ENCODE measurements at places on chromosomes 7 and 10.

GRCh38 chr10:127354992-127355391 is 158.6 kb upstream of the INSYN2A start:
- DNase-seq: no peak

- no peak for DNase-seq
Measured at GRCh38 chr7:111312966-111313365, 222.0 kb downstream of the LRRN3 start.

DNA sequence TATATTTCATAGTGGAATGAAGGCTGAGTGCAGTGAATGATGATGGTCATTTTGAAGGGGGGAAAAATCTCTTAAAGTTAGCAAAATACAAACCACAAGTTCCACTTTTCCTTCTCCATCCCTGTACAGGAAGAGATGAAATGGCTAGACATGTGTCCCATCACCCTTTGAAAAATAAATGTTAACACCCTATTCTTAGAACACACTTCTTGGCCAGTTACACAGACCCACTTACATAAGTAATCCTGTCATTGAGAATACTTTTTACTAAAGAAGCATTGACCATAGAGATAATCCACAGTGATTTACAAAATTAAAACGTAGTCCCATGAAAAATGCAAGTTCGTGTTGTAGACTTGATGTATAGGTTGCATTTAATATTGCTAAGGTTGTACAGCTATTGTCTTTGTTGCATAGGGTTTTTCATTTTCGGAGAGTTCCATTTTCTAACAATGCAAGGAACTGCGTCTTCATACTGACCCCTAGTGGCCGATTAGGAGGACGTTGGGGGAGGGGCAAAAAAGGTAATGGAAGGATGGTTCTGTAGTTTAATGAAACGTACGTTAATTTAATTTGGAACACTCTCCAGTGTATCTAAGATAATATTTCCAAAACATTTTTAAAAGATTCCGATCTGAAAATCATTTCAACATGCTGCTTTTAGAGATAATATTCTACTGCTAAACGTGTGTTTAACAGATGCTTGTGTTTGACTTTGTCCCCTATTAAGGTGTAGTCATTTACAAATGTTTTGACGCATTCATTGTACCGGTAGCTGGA is 60.9 kb downstream of the ARMC3 start:
- peak; percentile 23 for DNase-seq

- no peak for DNase-seq
Measured at GRCh38 chr7:90178679-90179278, 24.5 kb downstream of the STEAP1 start.

- DNase-seq: no peak
Measured at GRCh38 chr10:132200344-132201110, 13.8 kb downstream of the DPYSL4 start.

GRCh38 chr7:20696002-20696605 is 80.6 kb downstream of the ABCB5 start:
- DNase-seq: no peak

- no peak for DNase-seq
Measured at GRCh38 chr7:100744605-100745004, 11.2 kb downstream of the ZAN start.

GRCh38 chr7:123719197-123719721 is 29.5 kb downstream of the WASL start:
- no peak for DNase-seq

DNA sequence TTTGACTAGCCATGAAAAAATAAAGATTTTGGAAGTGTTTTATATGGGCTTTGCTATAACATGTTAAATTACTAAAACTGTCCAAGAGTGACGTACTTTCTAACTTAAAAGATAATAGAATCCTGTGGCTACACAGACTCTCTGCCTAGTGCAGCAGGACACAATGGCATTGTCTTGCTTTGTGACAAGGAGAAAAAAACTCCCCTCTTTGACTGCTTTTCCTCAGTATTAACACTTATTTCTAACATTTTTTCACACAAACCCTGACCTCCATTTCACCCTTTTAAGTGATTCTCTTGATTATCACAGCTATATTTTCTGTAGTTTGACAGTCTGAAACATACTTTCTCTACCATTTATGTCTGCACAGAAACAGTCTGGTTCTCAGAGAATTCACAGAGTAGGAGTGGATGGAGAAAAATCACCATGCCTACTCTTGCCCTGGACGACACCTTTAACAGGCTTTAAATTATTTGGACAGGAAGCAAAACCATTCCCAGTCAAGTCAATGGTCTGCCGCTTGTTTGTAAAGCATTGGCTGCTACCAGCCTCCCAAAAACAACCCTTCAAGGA is 336.3 kb upstream of the SMIM30 start:
- DNase-seq: no peak

DNA sequence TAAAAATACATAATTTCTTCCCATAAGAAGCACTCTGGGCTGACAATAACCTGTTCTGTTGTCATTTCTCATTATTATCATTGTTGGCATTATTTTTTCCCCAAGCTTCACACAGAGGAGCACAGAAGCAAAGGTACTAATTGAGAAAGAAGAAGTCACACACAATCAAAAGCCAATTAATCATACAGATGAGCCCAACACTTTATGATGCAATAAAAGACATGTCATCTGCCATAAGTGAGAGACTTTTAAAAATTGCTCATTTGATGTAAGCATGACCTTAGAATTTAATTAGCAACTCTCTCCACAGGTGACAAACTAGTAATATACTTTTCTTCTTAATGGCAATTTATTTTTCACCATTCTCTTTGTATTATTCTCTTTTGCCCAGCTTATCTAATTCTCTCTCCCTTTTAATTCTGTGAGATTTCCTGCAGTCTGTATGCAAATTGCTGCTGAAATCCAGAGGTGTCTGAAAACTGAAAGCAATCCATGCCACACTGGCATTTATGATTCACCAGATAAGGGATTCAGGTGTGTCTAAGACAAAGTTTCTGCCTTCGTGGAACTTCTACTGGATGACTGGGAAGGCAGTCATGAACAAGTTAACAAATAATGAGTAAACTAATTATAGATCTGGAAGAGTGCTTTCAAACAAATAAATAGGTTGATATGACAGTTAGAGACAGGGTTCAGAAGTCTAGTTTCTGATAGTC is 203.5 kb downstream of the CHCHD3 start:
- no peak for DNase-seq

DNA sequence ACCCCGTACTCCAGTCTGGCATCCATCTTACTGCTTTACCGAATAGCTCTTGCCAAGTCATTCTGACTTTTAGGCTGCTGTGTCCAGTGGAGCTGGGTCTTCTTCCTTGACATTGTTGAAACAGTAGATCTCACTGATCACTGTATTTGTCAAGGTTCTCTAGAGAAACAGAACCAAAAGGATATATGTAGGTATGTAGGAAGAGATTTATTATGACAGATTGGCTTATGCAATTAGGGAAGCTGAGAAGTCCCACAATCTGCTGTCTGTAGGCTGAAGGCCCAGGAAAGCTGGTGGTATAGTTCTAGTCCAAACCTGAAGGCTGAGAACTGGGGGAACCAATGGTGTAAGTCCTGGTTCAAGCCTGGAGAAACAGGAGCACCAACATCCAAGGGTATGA is 12.1 kb upstream of the PRRT4 start:
- DNase-seq: no peak

GRCh38 chr10:117761695-117762094 is 219.1 kb downstream of the EMX2 start:
- no peak for DNase-seq

DNA sequence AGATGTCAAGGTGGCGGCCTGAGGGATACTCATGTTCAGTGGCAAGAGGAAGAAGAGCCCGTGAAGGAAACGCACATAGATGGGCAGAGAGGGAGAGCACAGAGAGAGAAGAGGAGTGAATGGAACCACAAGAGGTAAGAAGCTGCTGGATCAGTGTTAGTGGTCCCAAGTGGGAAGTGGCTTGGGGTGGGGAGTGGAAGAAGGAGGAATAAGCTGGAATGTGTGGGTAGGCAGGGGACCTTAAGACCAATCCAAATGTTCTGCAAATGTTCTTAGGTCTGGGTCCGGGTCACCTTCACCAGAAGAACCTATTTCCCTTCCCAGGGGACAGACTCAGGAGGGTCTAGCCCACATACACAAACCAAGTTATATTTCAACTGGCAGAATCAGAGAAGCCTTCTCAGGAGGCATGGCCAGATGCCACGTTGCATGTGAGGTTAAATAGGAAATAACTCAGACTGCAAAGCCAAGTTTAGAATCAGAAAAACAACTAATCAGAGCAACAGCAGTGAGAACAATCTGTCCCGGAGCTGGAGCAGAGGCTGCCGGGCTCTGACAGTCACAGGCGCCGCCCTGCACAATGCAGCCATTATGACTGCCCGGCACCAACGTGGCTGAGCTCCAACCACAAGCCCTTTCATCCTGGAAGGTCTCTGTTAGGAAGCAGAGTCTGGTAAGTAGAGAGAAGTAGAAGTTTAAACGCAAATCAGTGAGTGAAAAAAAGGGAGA is 78.6 kb upstream of the ARMC3 start:
- DNase-seq: no peak

DNA sequence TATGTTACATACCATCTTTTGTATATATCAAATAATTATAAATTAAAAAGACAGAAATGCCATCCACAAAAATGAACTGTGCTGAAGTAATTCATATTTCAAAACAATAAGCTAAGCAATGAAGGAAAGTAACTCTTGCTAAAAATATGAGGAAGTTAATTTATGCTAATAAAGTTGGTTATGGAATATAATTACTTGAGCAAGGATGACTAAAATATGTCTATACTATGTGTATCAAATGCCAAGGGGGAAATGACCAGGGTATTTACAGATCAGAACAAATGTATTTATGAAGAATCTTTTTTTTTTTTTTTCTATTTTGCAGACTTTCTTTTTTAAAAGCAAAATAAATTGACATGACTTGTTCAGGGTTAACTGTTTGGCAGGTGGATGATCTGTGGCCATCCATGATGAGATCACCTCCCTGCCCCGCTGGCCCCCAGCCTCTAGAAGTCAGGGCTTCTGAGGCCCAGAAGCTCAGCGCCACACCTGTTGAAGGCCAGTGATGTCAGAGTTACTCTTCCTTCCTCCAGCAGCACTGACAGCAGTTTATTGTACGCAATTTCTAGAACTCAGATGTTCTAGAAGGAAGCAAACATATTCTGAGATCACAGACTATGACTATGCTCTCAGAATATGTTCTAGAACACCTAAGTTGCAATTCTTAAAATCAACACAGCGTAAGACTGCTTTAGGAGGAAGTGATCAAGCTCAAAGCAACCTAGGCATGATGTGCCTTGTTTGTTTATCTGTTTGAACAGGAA is 196.1 kb upstream of the KLF14 start:
- no peak for DNase-seq

GRCh38 chr7:139775829-139776266 is 1.9 kb downstream of the HIPK2 start:
- no peak for DNase-seq

DNA sequence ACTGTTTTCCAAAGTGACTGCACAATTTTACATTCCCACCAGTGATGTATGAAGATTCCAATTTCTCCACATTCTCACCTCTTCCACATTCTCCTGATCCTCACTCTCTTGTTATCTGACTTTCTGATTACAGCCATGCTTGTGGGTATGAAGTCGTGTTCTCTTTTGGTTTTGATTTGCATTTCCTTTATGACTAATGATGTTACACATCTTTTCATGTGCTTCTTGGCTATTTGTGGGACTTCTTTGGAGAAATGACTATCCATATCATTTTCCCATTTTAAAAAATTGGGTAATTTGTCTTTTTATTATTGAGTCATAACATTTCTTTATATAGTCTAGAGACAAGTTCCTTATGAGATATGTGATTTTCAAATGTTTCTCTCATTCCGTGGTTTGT is 10.5 kb upstream of the GIMAP8 start:
- no peak for DNase-seq

GRCh38 chr7:69452797-69453196 is 145.5 kb upstream of the AUTS2 start:
- no peak for DNase-seq

DNA sequence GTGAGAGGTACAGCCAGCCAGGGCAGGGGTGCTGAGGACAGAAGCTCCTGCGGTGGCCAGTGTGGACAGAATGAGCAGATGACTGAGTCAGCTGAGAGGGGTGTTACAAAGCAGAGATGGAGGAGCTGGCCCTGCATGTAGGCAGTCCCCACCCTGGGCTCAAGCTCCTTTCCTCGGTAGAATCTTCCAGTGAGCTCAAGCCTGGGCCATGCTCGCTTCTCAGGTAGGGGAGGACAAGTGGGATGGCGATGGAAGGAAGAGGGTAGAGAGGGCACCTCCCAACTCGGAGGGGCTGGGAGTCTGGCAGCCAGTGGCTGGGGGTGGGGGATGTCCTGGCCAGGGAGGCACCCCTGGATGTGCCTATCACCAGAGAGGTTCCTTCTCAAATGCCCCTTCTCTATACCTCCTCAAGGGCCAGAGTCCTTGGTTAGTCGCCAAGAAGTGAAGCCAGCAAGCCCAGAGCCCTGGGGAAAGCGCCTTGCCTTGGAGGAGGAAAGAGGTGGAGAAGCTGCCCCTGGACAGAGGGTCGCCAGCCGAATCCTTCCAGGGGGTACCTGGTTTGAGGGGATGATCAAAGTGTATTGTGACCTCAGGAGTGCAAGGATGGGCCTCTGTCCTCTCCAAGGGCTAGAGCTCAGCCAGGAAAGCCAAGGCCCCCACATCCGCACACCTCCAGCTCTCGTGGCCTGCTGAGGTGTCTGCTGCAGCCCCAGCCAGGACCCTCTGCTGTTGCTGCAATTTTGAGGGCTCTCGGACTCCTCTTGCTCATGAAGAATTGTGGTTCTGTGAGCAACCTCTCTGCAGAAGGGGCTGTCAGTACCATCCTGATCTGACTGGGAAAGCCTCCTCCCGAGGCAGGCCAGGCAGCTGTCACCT is 88.6 kb upstream of the MACROH2A2 start:
- no peak for DNase-seq

GRCh38 chr10:81847675-81848074 is 27.3 kb upstream of the NRG3 start:
- DNase-seq: no peak

GRCh38 chr7:134696261-134696660 is 49.6 kb downstream of the BPGM start:
- no peak for DNase-seq

GRCh38 chr10:44355630-44356029 is 29.3 kb downstream of the CXCL12 start:
- DNase-seq: no peak

GRCh38 chr10:7551950-7552716 is 114.6 kb downstream of the ITIH5 start:
- DNase-seq: no peak

- DNase-seq: no peak
Measured at GRCh38 chr10:76010703-76011102, 579.3 kb downstream of the LRMDA start.

GRCh38 chr10:91589658-91590035 is 43.2 kb downstream of the PPP1R3C start:
- no peak for DNase-seq

GRCh38 chr10:79268742-79269141 is 78.5 kb upstream of the PPIF start:
- no peak for DNase-seq
